Fibroblast of skin of left quadriceps (primary cell): ENCODE measurements at places on chromosomes 6 and 20.

- DNase-seq, result no peak
Observed at GRCh38 chr6:126718600-126719327, 378.8 kb downstream of the CENPW start.

DNA sequence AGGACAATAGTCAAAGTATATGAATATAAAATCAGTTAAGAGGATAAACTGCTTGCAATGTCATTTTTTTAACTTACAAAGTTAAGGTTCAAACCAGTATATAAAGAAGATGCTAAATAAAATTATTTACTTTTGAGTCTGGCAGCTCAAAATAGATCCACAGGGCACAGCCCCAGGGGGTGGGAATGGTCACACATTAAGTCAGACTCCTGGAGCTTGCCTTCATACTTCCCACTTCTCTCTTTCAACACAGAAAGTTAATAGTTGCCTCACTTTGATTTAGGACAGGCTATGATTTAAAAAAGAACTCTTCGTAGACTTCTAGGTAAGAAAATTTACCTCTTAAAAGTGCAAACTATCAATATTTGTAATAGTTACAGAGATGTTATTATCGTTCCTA, 158.3 kb upstream of the RUNX2 start:
- no peak for DNase-seq

- no peak for DNase-seq
Observed at GRCh38 chr6:152295920-152296319, 341.2 kb downstream of the SYNE1 start.

DNA sequence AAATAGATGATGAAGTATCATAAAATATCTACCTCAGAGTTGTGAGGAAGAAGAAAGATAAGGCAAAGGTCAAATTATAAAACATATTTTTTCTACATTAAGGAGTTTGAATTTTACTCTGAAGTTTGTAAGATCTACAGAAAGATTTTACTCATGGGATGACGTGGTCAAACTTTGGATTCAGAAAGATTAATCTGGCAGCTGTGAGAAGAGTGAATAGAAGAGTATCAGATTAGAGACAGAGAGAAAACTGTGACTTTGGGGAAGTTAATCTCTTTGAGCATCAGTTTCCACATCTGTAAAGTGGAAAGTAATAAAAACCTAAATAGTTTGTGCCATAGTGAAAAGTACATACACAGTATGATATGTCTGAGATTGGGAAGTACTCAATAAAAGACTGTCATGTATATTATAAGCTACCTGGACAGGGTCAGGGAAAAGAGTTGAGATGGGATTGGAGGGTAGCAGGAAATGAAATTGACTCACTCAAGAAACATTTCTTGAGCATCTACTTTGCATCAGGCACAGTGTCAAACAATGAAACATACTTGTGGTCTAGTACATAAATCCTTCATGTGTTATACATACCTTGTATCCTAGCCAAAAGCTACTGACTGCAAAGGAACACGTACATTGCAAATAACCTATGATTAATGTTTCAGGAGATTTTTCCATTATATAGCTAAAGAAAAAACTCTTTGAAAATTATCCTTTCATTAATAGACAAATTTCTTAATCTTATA, 222.1 kb downstream of the TMEM200A start:
- DNase-seq, result peak; percentile 88

- no peak for DNase-seq
Observed at GRCh38 chr6:38148606-38149005, 329.1 kb downstream of the ZFAND3 start.

DNA sequence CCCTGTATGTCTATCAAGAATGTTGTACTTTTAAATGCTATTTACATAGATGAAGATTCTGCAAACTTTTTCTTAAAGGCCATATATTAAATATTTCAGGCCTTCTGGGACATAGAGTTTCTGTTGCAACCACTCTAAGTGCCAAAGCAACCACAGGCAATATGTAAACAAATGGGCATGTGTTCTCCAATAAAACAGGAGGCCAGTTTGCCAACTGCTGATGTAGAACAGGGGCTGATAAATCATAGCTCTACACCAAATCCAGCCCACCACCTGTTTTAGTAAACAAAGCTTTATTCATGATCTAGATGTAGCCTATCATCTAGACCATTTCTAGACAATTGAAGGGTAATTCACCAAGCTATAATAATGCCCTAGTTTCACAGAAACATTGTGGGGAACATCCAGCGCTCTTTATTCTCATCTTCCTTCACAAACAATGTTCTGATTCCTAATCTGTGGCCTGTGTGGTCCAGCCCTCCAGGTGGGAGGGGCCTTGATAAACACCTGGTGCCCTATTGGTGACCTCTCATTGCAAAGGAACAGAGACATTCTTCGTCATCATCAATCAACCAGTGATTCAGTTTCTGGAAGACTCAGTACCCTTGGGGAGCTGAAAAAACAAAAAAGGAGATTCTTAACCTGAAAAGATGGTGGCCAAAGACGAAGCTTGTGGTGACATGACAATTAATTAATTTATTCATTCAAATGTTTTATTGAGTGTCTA, 80.2 kb downstream of the PREP start:
- DNase-seq, result no peak

- no peak for DNase-seq
Observed at GRCh38 chr20:22579711-22580697, 4.4 kb downstream of the FOXA2 start.
